T-helper 1 cell (primary cell): ENCODE measurements at places on chromosomes 3 and 15.

GRCh38 chr3:27666272-27666671, 55.9 kb downstream of the EOMES start:
- no peak for DNase-seq

GRCh38 chr3:52061121-52061910, 4.9 kb upstream of the DUSP7 start:
- DNase-seq, result no peak

GRCh38 chr3:35079403-35079802, 559.9 kb upstream of the ARPP21 start:
- DNase-seq, result no peak

- no peak for DNase-seq
These were observed 2.2 kb downstream of the STARD9 start for GRCh38 chr15:42577514-42578031.

- DNase-seq, result no peak
These were observed 56.4 kb upstream of the ARRDC4 start for GRCh38 chr15:97903971-97904572.

- no peak for DNase-seq
These were observed 1141.0 kb downstream of the IGSF11 start for GRCh38 chr3:117893638-117894037.

DNA sequence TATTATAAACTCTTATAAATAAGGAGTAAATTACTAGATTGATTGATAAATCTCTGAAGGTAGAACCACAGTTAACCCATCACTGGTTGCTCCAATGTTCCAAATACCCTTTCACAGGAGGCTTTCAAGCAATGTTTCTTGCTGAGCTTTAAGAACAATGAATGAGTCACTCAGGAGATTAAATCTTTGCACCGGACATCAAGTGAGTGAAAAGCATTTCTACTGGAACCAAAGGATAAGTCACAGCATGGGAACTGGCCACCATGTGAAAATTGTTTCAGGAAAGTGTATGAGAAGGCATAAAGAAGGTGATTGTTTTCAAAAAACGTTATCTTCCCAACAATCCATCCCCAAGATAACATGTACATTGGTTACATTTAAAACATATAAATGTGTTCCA, 90.6 kb downstream of the CNTN3 start:
- no peak for DNase-seq

DNA sequence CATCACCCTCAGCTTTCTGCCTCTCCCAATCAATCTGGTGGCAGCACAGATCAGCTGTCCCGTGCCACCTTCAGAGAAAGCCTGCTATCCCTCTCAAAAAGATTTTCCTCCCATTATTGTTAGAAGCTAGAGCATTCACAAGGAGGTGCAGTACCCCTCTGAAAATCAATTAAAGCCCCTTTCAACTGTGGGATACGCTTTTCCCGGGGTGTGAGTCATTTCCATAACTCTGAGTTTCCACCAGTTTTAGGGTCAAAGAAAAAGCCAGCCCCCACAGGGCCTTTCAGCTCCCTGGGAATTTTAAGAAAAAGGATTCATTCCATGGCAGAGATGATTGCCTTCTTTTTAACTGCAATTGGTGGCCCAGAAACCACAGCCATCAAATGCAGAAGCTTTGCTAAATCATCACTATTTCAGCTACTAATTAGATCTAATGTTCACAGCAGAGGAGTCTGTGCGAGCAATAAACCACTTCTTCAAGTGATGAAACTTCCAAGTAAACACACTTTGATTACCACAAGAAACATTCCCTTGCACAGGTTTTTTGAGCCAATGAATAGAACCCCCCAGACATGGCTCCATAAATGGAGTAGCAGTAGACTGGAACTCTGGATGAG, 270.0 kb upstream of the TPRG1 start:
- DNase-seq, result no peak
